ENCODE measurements at places on chromosomes 4 and X. TPM values are rescaled to one million over a fixed set of nuclear protein-coding genes. Genes with fewer than 3 reads are reported as not detected.

The AFF2 gene
- 1.7 TPM for total RNA-seq

The TLL1 gene
- not detected for total RNA-seq

The AKAP4 gene
- not detected for total RNA-seq

The GDPD2 gene
- not detected for total RNA-seq

The NDST4 gene
- total RNA-seq = not detected

The MAGEC2 gene
- not detected for total RNA-seq

The KDM6A gene
- total RNA-seq = 15.8 TPM

The DDIT4L gene
- 0.34 TPM for total RNA-seq

The ARAP2 gene
- 21.0 TPM for total RNA-seq

The PARM1 gene
- total RNA-seq = not detected

The BEND4 gene
- total RNA-seq = 1.2 TPM

The GPR82 gene
- total RNA-seq = 0.14 TPM

The SEPTIN6 gene
- total RNA-seq = 202 TPM

- no peaks in the 10 kb centered on the region for H3K27me3 ChIP-seq
- no peak for DNase-seq
- H3K4me1 ChIP-seq = no peaks in the 10 kb centered on the region
- H3K36me3 ChIP-seq = no peaks in the 10 kb centered on the region
- no peak overlapping the region for H3K4me3 ChIP-seq
- no peak overlapping the region for H3K27ac ChIP-seq
Measured at GRCh38 chr4:70586841-70587240, 5.2 kb upstream of the AMBN start.

- no peaks in the 10 kb centered on the region for H3K4me1 ChIP-seq
- no peak for DNase-seq
- H3K27ac ChIP-seq = no peak overlapping the region
- H3K36me3 ChIP-seq = no peaks in the 10 kb centered on the region
Measured at GRCh38 chr4:119785963-119786362, 157.4 kb upstream of the PDE5A start.

DNA sequence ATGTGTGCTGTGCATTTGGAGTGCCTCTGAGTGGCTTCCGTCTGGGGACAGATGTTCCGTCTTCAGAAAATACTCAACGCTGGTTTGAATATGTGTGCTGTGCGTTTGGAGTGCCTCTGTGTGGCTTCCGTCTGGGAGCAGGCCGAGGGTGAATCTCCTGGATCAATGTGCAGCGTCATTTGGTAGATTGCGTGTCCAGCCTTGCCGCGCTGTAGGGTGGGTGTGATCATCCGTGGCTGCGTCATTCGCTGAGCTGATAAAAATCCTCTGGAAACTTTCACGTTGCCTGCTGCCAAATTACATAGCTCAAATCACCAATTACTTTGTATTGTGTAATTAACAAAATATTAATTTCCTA is 12.1 kb downstream of the UVSSA start:
- H3K27ac ChIP-seq = no peak overlapping the region
- no peak for DNase-seq
- no peak overlapping the region for H3K4me3 ChIP-seq
- peaks cover 2% of the 10 kb centered on the region for H3K4me1 ChIP-seq
- H3K36me3 ChIP-seq = peaks cover 1% of the 10 kb centered on the region

DNA sequence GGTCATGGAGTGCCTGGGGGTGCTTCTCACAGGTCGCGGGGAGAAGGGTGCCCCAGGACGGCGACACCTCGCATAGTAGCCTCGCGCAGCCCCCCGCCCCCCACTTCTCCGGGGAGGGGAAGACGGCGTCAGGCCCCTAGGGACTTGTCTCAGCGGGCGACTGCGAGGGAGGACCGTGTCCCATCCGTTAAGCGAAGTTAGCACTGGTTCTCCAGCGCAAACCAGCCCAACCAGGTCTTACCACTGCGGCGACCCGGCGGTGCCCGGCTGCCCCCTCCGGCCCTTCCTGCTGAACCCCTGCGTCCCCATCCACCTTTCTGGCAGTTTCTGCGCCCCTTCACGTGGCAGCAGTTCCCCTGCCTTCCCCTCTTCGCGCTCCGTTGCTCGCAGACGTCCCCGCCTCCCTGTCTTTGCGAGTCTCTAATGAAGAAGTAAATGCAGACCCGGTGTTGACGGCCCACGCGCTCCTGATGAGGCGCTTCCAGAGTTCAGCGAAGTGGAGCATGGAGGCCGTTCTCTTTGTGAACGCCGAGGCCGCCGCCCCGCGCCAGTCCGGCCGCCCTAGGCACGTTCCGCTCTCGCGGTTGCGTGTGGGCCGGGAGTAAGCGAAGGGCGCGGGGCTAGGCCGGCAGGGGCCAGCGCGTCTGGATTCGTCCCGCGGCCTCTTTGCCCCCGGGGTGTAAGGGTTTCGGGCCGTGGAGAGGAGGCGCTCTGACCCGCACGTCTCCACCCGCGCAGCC is 3.0 kb downstream of the SLIT2 start:
- H3K27ac ChIP-seq = no peak overlapping the region
- peaks cover 60% of the 10 kb centered on the region for H3K27me3 ChIP-seq
- H3K4me1 ChIP-seq = peaks cover 4% of the 10 kb centered on the region
- H3K36me3 ChIP-seq = peaks cover 2% of the 10 kb centered on the region
- no peak for DNase-seq

GRCh38 chrX:43706786-43707370 is 50.8 kb downstream of the MAOA start:
- no peaks in the 10 kb centered on the region for H3K4me1 ChIP-seq
- no peak overlapping the region for H3K4me3 ChIP-seq

- H3K4me3 ChIP-seq = no peak overlapping the region
- DNase-seq = no peak
- H3K27me3 ChIP-seq = no peaks in the 10 kb centered on the region
- no peaks in the 10 kb centered on the region for H3K4me1 ChIP-seq
- H3K27ac ChIP-seq = no peak overlapping the region
Measured at GRCh38 chr4:132564920-132565319, 584.2 kb upstream of the PCDH10 start.

- no peak overlapping the region for H3K27ac ChIP-seq
- H3K4me1 ChIP-seq = peaks cover 5% of the 10 kb centered on the region
- no peaks in the 10 kb centered on the region for H3K36me3 ChIP-seq
- H3K4me3 ChIP-seq = no peak overlapping the region
- DNase-seq = no peak
Measured at GRCh38 chrX:132676561-132677186, 187.8 kb upstream of the MBNL3 start.

DNA sequence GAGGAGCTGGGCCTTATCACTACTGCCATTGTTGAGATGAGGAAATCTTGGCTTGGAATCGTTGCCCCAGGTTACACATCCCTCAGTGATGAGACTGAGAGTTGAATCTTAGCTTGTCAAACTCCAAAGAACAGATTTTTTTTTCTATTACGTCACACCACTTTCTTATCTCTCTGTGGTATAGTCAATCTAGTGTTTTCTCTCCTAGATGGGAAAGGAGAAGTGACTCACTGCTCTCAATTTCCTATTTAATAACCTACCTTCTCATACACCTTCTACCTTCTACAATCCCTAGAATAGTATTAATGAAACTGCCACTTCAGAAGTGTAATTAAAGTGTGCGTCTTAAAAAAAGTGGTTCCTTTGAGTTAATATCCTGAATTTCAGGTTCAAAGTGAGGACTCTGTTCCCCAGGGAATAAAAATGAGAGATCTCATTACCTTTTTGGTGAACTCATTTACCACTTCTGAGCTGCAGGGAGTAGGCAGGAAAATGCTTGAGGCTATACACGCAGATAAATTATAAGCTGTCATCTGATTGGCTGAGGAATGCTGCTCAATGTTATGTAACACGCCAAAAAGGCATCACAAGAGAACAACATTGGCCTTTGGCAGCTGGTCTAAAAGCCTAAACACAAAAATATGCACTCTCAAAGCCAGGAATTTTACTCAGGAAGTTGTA is 59.3 kb downstream of the MAD2L1 start:
- no peaks in the 10 kb centered on the region for H3K4me1 ChIP-seq
- H3K4me3 ChIP-seq = no peak overlapping the region
- H3K27me3 ChIP-seq = no peaks in the 10 kb centered on the region
- no peak overlapping the region for H3K27ac ChIP-seq
- no peak for DNase-seq

DNA sequence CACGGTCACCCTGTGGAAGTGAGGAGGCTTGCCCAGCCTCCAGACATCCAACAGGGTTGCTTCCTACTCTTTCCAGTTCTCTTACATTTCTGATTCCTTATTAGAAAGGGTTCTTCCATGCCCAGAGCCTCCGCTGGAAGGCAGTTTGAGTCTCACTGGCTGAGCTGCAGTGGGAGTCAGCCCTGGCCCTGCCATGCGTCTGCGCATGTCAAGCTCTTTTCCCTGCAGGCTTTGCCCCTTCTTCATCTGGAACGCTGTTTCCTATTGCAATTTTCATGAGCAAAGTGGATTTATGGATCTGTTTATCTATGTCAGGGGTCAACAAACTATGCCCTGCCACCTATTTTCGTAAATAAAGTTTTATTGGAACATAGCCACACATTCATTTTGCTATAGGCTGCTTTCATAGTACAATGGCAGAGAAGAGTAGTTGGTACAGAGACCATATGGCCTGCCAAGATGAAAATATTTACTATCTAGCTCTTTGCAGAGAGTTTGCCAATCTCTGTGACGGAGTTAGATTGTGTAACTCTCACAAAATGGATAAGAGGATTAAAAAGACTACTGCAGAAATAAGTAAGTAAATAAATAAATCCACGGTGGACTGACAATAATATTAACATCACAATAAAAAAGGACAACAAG is 3.9 kb upstream of the CHRNA9 start:
- no peaks in the 10 kb centered on the region for H3K4me1 ChIP-seq
- no peak for DNase-seq
- no peaks in the 10 kb centered on the region for H3K36me3 ChIP-seq
- no peak overlapping the region for H3K4me3 ChIP-seq

DNA sequence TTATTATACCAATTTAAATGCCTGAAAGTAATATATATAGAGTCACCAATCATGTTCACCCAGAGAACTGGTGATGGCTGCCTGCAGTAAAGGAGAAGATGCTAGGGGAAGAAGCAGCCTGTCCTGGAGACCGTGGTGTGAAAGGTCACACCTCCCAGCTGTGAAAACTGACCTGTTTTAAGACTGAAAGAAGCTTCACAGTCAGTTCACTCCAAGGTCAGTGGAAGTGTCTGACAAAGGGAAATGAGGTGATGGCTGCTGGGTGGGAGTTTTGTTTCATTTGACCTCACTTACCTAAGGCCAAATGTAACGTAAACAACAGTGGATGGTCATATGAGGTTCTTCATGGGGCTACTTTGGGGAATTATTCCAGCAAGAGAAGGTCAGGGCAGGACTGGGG is 352.1 kb upstream of the GATB start:
- H3K36me3 ChIP-seq = peaks cover 7% of the 10 kb centered on the region
- peak overlapping the region; percentile 46 for H3K27ac ChIP-seq
- H3K4me3 ChIP-seq = no peak overlapping the region

DNA sequence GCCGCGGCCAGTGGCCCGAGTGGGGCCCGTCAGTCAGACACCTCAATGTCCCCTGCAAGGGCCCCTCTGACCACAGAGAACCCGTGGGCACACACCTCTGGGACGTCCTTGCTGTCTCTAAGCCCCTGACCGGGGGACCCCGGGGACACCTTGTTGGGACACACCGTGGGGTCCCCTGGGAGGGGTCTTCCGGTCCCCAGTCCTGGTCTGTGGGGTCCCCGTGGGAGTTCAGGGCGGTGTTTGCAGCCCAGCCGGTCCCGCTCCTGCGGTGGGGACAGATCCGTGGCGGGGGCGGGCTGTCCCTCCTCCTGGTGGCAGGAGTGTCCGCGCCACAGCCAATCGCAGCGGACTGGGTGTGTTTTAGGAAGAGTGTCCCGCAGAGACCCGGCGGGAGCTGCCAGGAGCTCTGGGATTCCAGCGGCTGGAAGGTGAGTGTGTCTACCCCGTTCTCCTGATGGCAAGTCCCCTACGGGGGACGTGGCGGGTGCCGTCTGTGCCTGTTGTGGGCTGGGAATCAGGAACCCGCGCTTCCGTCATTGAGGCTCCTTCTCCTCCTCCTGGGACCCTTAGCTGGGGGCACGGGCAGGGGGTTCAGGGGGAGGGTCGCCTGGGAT is 5.1 kb upstream of the PLCXD1 start:
- no peak overlapping the region for H3K27ac ChIP-seq
- peak overlapping the region; percentile 75 for H3K4me3 ChIP-seq
- no peaks in the 10 kb centered on the region for H3K27me3 ChIP-seq
- peak; percentile 49 for DNase-seq
